ENCODE measurements at places on chromosomes 1 and 21. TPM values are rescaled to one million over a fixed set of nuclear protein-coding genes. Genes with fewer than 3 reads are reported as not detected.

DNA sequence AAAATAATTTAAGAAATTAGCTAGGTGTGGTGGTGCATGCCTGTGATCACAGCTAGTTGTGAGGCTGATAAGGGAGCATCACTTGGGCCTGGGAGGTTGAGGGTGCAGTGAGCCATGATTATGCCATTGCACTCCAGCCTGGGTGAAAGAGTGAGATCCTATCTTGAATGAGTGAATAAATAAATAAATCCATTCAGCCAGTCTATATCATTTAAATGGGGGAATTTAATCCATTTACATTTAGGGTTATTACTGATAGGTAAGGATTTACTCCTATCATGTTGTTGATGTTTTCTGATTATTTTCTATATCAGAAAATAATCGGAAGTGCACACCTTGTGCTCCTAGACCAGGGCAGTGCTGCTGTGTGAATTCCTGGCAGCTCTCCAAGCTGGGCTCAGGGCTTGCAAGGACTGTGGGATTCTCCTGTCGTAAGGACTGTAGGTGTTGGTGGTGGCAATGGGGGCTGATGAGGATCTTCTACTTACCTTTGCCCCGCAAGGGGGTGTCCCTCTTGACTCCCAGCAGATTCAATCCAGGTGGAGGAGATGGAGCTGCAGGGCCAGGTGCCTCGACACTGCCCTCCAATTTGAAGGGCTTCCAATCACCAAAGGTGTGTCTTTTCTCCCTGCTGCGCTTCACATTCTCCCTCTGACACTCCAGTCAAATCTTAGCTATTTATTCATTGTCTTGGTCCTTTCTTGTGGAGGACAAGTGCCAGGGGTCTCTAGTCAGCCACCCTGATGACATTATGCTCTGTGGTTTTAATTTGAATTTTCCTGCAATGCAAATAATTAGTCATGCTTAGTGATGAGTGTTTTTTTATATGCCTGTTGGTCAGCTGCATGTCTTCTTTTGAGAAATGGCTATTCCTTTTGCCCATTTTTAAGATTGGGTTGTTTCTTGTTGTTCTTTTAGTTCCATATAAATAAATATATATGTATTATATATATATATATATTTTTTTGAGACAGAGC lies 14.1 kb upstream of the TRAPPC10 start:
- no peak for DNase-seq

DNA sequence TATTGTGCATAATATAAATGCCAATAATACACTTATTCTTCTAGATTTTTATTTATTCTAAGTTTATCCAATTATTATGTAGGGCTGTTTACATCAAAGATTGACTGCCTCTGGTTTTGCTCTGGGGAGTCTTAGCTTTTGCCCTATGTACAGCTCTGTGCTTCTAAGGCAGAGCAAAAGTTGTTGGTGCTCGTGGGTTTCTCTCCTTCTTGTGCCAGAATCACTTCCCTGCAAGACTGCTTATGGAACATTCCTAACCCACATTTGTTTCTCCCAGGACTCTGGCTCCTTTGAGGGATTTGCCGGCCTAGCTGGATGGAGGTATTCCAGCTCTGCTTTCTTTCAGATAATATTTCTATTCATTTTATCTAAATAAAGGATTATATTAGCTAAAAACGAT lies 849.1 kb downstream of the USP25 start:
- DNase-seq = no peak

- DNase-seq = no peak
Measured at GRCh38 chr1:231663211-231663792, 36.7 kb downstream of the DISC1 start.

DNA sequence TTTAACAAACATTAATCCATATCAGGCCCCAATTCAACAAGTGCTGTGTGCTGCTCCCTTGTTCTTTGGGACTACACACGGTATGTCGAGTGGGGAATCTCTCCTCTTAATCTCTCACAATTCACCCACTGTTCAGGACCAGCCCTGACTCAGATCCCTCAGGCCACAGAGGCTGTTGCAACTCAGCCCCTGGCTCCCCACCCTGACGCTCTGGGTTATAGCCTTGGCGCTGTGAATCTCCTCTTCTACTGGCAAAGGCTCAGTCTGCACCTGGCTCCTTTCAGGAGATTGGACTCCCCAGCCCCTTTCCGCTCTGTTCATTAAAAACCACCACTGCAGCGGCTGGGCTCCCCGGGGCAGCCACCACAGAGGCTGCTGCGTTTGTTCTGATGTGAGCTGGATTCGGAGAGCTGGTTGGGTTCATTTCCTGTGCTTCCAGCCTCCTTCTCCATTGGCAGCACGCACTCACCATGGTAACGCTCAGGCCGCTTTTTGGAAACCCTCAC lies 13.0 kb downstream of the CAPN8 start:
- DNase-seq = no peak

The SYTL1 gene
- total RNA-seq = 60.7 TPM

The NGF gene
- total RNA-seq = not detected

The REN gene
- total RNA-seq = not detected

The AMY2B gene
- 8.0 TPM for total RNA-seq
